ENCODE measurements at places on chromosomes 2 and 18.

DNA sequence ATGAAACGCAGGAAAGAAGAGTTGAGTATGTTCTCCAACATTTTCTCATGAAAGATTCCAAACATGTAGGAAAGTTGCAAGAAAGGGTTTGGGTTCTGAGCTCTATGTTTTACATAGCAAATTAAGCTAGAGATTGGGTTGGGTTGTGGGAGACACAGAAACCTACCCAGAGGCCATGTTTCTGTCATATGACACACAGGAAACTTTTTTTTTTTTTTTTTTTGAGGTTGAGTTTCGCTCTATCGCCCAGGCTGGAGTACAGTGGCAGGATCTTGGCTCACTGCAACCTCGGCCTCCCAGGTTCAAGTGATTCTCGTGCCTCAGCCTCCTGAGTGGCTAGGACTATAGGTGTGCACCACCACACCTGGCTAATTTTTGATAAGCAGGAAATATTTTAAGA lies 57.6 kb downstream of the DOCK10 start:
- DNase-seq: no peak

- DNase-seq: no peak
These were observed 141.9 kb downstream of the LYPD6B start for GRCh38 chr2:149180226-149180875.

DNA sequence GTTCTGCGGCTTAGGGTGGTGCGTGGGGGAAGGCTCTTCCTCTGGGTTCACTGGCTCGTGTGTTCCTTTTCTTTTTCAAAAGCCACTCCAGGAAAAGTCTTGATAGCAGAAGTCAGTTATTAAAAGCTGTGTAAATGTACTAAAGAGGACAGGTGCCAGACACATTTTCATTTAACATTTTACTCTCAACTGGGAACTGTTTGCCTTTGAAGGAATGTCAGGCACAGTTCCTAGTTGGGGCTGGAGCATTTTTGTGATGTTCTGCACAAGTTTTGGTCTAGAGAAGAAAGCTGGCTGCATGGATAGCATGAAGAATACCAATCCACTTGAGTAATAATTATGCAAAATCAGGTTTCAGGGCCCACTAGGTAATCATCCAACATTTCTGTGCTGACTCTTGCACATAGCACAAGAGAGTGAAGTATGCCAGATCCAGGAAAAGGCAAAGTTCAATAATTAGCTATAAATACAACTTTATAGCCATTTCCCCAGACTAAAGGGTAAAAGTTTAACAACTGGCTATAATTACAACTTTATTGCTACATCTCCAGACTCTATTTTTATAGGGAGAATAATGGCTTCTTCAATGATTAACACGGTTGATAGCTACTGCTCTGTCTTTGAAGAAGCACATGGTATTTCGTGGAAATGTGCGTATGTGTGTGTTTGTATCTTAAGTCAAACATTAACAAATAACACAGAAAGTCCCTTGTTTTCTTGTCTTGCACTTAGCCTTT lies 16.2 kb downstream of the SCYGR8 start:
- no peak for DNase-seq

DNA sequence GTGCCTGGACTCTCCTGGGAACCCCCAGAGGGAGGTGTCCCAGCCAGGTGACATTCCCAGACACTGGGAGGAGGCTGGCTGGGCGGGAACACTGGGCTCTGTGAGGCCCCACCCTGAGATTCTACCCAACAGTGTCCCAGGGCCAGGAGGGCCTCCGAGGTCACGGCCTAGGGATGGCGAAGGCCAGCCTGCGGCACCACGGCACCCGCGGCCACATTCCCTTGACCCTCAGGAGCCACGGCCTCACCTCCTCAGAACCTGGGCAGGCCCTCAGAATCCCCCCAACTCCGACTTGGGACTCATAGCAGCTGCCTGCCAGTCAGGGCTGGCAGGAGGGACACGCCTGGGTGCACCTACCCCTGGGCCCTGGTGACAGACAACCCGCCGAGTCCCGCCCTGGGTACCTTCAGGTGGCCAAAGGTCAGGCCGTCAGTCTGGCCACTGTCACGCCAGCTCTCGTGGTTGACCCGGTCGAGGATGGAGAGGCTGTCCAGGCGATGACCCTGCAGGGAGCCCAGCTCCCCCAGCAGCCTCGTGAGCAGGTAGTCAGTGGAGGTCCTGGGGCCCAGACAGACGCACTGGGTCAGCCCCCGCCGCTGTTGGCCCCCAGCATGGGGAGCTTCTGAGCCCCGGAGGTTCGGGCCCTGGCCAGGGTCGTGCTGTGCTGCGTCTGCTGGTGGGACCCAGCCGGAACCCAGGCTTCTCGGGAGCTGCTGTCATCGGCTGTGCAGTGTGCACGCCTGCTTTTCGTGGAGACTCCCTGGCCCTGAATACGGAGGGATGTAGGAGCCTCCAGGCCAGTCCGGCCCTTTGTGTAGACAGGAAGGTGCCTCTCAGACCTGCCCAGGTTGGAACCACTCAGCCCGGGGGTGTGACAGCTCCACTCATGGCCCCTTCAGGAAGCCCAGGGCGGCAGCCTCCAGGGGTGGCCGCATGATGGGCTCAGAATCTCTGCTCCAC lies 6.1 kb downstream of the MAB21L4 start:
- DNase-seq: no peak

GRCh38 chr2:75517547-75518230 lies 43.0 kb downstream of the EVA1A start:
- no peak for DNase-seq

GRCh38 chr2:213016984-213017351 lies 134.4 kb downstream of the IKZF2 start:
- DNase-seq: no peak

DNA sequence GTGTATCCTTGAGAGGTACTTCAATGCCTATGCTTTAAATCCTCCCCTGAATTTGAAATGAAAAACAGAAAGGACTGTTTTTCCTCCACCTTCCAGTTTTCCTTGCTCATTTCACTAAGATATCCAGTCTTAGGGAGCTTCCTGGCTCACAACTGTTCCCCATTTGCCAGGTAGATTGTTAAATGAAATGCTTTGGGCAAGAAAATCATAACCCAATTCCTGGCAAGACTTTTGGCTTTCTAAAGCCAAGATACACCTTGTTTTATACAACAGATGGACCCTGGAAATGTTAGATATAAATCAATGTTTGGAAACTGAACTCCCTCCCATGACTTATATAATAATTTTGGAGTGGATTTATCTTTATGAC lies 3.6 kb upstream of the CHMP3 start:
- no peak for DNase-seq

DNA sequence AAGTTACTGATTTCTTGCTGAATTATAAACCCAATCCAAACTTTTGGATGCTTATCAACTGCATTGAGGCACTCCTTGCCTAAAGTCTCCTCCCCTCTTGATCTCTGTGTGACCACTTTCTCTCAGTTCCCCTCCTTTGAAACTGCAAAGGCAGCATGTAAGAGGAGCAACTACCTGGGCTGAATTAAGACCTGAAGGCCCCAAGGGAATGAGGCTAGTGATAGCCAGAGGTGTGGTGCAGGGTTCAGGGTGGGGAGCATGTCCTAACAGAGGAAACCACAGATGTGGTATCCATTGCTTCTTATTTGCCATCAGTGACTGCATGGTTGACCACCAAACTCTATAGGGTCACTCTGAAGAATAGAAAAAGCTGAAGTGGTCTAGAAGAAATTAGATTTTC lies 557.9 kb downstream of the TNS1 start:
- no peak for DNase-seq

DNA sequence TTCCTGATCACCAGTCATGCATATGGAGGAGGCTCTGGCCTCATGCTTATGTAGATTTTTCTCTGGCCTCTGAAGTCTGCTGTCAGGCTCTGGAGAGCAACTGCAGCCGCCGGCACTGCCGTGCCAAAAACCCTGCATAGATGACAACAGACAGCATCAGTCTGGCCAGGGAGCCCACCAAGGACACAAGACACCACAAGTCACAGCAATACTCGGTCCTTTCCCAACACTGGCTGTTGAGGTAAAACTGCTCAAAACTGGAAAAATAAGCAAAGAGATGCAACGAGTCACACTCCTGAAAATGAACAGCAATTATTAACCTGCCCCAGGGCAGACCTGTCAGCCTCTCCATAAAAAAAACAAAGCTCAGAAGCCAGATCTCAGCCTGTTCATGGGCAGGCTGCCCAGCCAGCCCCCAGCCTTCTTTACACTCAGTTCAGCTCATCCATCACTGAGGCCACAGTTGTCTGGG lies 186.0 kb upstream of the RAB6C start:
- DNase-seq: no peak

All from RPMI8226 (cell line).